ENCODE measurements at places on chromosomes 11 and 22. TPM values are rescaled to one million over a fixed set of nuclear protein-coding genes. Genes with fewer than 3 reads are reported as not detected.

GRCh38 chr11:46387456-46387855 lies 4.1 kb downstream of the CHRM4 start:
- DNase-seq: no peak

DNA sequence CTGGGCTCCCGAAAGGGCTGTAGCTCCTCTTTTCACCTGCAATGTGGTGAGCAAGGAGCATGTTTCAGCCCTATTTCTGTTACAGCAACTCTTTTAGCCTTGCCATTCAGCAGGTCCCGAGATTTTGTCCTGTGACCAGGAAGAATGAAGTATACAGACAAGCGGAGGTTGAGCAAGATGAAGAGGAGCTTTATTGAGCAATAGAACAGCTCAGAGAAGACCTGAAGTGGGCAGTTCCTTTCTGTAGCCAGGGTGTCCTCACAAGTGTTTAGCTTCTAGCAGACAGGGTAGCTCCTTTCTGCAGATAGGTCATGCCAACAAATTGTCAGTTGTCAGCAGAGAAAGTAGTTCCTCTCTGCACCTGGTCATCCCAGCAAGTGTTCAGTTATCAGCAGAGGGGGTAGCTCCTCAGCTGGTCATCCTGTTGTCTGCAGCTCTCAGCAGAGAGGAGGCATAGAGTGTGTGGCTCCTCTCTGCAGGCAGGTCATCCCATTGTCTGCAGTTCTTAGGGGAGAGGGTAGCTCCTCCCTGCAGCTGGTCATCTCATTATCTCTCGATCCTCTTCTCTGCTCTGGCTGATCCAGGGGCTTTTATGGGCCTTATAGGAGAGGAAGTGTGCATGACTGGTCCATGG lies 5.4 kb upstream of the OR56A4 start:
- DNase-seq: no peak

GRCh38 chr11:9138133-9138453 lies 46.7 kb upstream of the SCUBE2 start:
- DNase-seq: no peak

DNA sequence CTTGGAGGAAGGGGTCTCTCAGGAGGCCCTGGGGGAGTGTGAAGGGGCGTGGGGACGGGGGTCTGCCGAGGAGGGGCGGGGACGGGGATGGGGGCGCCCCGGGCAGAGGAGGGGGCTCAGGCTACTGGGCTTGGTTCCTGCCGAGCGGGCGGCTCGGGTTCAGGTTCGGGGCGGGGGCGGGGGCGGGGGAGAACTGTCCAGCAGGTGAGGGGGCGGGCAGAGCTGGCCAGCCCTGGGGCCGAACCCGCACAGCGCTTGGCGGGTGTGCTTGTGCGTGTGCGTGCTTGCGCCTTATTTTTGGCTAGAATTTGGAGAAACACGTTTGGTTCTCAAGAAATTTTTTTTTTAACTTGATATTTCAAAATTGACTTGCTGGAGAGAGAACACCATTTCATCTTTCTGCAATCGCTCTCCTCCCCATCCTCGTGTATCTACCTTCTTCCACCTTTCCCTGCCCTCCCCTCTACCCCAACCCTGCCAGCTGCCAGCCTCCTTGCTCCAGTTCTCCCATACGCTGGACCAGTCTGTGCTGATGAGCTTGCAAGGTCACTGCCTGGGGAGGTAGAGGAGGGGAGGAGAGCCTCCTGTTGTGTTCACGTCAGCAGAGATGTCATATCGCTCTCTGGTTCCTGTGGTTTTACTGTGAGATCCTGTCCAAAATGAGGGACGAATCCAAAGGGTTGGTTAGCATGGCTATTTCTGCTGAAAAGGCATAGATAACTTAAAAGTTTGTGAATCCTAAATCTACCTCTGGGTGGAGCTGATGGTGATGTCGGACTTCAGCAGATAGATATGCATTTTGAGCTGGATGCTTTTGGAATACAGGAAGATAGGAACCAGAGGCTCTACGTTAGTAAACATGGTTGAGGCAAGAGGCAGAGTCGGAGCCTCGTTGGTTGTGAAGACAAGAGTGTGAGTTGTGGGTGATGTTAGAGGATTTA lies 668 bp downstream of the MADD start:
- DNase-seq: no peak

Gene KDM4E
- 0.24 TPM for polyA plus RNA-seq
